Astrocyte of the hippocampus (primary cell): ENCODE measurements at places on chromosomes 7 and 10.

DNA sequence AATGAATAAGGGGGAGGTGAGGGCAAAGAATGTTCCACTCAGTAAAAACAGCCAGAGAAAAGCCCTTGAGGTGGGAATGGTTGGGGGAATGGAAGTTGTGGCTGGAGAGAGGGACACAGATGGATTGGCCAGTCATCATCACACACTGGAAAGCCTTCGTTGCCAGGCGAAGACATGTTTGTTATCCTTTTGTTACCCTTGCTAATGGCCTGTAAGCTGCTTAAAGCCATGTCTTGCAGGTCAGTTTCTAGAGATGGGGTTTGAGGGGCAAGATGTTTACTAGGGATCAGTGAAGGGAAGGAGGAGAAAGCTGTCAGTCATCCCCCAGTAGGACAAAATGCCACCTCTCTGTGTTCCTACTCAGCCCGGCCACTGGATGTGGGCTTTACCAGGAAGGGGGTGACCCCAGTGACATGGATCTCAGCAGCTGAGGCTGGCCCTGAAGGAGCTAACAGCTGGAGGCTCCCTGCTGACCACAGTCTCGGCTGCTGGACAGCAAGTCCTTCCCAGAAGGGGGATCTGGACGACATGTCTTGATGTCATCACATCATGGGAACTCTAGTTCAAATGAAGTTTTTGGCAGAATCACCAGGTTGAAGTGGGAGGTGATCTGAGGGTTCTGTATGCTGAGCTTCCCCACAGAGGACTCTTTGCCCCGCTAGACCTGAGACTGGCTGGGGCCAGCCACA, 66.2 kb downstream of the TBXAS1 start:
- no peak for DNase-seq

DNA sequence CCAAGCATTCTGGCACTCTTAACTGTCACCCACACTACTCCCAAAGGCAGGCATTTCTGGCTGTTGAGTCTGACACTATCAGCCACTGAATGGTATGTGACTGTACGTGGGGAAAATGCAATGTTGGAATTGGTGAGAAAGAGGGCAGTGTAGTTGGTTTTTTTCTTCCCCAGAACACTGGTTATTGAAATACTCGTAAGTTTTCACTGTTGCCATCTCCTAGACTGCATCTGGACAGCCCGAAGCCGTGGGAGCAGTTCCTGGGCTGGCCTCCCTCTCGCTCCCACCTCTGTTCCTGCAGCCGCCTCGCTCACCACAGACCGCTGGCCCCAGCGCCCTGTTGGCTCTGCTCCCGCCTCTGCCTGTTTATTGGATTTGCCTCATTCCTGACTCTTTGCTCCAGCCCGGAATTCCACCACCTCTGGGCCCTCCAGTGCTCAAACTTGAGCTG, 5.7 kb downstream of the PLCE1 start:
- peak; percentile 81 for DNase-seq

- DNase-seq: peak; percentile 41
These were observed 429.2 kb downstream of the SDK1 start for GRCh38 chr7:3730276-3730675.

GRCh38 chr7:94433224-94433623, 38.5 kb downstream of the COL1A2 start:
- no peak for DNase-seq

GRCh38 chr10:74925708-74926107, 99.3 kb downstream of the KAT6B start:
- DNase-seq: no peak

GRCh38 chr7:98229441-98229840, 18.2 kb downstream of the BHLHA15 start:
- DNase-seq: no peak

GRCh38 chr10:48589266-48589665, 15.6 kb downstream of the ARHGAP22 start:
- DNase-seq: peak; percentile 58

DNA sequence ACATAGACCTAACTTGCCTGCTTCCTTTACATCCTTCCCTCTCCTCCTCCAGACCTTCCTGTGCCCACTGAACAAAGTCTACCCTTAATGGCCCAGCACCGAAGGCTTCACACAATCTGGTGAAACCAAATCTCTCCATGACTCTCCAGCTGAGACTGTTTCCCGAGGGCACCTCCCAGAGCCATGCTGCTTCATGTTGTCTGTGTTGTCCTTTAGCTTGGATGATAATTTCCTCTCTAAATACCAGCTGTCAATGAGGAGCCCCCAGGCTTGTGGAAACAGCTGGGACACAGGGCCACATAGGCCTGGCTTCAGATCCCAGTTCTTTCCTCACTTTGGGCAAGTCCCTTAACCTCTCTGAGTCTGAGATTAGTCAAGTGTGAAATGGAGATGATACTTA, 54.3 kb downstream of the DLD start:
- no peak for DNase-seq

DNA sequence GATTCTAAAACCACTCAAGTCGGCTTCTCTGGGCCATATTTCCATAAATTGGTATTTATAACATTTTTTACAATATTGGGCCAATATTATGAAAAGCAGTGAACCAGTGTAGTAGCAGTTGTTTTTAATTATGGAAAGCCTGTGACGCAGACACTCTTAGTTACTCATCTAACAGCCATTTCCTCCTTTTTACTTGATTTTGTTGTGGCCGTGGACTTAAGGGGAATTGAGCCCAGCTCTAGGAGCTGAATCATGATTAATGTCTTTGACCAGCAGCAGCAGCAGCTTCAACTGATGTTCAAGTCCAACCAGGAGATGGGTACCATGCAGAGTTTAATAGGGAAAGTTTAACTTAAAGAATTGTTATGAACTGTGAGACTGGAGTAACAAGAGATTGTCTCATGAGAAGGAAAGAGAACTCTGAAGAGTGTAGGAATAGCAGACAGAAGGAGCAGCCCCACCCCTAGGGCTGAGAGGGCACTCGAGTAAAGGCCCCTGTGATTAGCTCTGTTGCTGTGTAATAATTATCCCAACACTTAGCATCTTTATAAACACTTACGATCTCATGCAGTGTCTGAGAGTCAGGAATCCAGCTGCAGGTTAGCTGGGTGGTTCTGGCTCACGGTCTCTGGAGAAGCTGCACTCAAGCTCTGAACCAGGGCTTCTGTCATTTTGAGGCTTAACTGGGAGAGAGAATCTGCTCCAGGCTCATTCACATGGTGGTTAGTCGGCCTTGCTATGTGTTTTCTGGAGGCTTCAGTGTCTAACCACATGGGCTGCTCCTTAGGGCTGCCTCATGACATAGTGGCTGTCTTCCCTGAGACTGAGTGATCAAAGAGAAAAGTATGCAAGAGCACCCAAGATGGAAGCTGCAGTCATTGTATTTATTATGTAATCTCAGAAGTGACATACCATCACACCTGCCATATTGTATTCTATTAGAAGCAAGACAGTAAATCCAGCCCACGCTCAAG, 4.6 kb downstream of the LANCL2 start:
- peak; percentile 69 for DNase-seq
